ENCODE measurements at places on chromosomes 12 and 14.

GRCh38 chr14:58815794-58816193, 178.0 kb downstream of the DACT1 start:
- no peak for DNase-seq

GRCh38 chr12:105331805-105332251, 1.3 kb downstream of the C12orf75 start:
- DNase-seq: no peak

DNA sequence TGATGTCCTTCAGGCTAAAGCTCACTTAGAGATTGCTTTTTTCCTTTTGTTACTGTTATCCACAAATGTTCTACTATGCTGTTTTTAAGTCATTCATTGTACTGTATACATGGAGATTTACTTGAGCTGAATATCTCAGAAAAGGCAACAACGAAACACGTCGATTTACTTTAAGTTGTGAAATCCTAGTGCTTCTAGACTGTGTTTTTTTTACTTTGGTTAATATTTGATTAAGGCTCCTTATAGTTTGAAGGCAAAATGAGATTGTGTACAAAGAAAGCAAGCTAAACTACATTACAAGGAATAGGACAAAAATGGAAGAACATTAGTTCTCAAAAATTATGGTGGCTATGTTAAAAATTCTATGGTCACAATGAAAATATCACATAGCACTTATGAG, 114.5 kb downstream of the SLC35F4 start:
- no peak for DNase-seq

GRCh38 chr12:80484746-80485145, 40.7 kb downstream of the PTPRQ start:
- no peak for DNase-seq

- DNase-seq: no peak
Measured at GRCh38 chr12:132324841-132325732, 4.3 kb downstream of the GALNT9 start.

DNA sequence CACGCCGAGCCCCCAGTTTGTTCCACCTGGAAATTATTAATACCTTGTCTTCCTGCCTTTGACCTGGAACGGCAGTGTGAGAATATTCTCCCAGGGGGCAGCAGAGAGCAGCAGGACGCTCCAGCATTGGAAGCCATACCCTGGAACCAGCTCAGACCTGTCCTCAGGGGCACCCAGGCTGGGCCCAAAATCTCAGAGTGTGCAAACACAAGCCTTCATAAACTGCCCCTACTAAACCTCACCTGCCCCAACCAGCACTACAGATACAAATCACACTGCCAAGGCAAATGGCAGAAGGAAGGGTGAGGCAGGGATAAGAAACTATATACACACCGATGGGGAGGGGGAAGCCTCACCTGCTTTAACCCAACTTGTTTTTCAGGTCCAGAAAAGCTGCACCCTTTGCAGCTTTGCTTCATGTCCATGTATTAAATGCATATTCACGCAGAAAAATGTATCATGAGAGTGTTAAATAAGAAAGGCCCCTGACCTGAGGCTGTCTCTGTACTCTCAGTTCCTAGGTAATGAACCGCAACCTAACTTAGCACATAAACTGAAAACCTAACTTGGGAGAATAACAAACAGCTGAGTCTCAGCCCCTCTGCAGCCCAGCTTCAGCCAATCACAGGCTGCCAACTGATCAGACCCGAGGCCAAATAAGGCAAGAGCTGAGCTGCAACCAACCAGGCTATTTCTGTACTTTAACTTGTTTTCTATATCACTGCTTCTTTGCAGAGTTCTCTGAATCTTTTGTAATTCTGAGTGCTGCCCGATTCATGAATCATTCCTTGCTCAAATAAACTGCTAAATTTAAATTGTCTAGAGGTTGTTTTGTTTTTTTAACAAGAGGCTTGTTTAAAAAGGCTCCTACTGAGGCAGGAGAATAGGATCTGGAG, 130.1 kb downstream of the SPTSSA start:
- DNase-seq: no peak

GRCh38 chr12:78914859-78915331, 50.3 kb downstream of the SYT1 start:
- no peak for DNase-seq

- DNase-seq: no peak
Measured at GRCh38 chr12:25504744-25505143, 48.3 kb downstream of the LMNTD1 start.

- DNase-seq: no peak
Measured at GRCh38 chr14:21317398-21317797, 37.5 kb downstream of the RPGRIP1 start.

- DNase-seq: peak; percentile 43
Measured at GRCh38 chr14:71753126-71753830, 179.0 kb upstream of the RGS6 start.

DNA sequence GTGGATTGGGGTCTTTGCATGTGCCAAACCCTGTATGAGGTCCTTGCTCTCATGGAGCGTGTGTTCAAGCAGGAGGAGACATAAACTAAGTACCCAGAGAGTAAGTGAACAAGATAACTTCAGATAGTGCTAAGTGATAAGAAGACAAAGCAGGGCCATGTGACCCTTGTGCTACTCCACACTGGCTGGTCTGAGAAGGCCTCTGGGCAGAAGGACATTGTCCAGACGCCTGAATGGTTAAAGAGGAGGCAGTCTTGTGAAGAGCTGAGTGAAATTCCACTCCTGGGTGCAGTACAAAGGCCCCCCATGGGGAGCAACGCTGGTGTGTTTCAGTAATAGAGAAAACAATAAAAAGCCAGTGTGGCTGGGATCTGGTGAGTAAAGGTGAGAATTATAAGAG, 93.3 kb upstream of the RIC8B start:
- DNase-seq: no peak

GRCh38 chr12:7369274-7369729, 65.4 kb downstream of the ACSM4 start:
- no peak for DNase-seq

DNA sequence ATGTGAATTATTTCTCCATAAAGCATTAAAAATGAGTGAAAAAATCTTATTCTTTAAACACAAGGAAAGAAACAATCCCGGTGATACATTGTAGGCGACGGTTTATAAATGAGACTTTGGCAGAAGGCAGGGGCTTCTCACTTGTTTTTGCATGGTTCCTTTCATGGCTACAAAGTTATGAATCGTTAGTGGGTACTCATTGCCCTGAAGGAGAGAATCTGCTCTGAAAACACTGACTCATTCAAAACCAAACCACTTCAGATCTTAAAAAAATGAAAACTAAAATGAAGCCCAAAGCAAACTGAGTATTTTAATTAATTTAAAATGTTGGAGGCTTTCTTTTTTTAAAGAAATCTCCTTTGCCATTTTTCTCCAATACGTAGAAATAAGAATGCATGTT, 41.4 kb upstream of the AMIGO2 start:
- no peak for DNase-seq

DNA sequence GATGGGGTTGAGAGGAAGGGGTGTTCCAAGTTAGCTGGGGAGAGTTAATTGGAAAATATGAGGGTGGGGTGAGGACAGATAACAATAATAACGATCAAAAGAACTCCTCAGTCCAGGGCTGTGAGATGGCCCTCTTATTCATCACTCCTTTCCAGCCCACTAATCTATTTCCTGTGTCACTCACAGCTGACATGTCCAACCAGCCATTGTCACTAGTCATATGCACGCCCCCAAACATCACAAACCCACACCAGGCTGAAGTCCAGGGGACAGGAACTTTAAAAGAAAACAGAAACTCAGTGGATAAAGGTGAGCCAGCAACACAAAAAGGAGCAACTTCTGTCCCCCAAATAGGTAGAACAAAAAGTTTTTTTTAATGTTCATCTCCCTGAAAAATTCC, 911 bp downstream of the CALCOCO1 start:
- no peak for DNase-seq

DNA sequence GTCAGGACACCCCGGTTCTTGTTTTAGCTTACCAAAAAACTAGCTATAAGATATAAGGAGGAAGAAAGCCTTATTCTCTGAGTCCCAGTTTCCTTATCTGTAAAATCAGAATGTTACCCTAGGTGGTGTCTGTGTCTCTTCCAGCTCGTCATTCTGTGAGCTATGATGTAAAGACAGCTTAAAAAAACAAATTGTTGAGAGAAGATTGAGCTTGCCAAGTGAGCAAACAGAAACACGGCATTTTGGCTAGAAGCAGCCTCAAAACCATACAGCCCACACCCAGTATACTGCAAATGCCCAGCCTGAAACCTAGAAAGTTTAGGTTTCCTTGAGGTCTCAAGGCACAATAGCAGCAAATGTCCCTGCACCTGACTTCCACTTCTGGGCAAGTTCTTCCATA, 151.4 kb downstream of the SSPN start:
- DNase-seq: no peak

DNA sequence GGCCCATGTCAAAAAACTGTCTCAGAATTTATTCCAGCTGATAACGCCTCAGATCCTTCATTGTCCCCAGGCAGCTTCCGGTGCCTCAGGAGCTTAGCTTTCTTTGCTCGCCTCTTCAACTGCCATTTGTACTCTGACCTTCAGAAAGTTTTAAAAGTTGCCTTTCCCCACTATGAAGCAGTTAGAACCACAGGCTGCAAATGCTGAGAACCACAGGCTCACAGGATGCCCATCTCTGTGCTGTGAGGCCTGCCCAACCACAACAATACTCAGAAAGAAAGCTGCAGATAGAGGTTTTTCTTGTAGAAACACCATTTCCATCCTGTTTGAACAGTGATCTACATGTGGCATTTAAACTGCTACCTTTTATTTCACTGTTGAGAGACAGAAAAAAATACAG, 131.1 kb downstream of the PRKCH start:
- no peak for DNase-seq

- no peak for DNase-seq
Measured at GRCh38 chr12:104057771-104058197, 6.5 kb upstream of the HCFC2 start.

- DNase-seq: no peak
Measured at GRCh38 chr14:55102141-55102621, 26.9 kb upstream of the LGALS3 start.

DNA sequence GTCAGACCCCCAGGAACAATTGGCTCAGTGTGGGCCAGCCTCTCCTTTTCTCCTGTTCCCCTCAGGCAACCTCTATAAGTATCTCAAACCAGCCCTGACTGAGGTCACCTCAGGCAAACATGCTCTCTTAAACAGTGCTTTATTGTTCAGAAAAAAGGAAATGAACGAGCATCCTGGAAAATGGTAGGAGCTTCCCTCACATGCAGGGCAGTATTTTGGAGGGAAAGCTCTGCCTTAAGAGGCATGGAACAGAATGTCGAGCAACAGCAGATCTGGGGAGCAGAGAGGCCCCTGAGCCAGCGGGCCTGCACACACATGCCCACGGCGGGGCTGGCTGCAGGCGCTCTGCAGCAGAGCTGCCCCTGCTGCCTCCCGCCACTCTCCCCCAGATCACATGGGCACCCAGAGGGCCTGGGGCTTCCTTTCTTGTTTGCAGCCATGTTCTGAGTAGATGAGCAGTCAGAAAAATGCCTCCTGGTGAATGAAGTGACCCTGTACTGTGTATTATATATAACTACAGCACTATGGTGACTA, 42.0 kb downstream of the MOK start:
- no peak for DNase-seq

DNA sequence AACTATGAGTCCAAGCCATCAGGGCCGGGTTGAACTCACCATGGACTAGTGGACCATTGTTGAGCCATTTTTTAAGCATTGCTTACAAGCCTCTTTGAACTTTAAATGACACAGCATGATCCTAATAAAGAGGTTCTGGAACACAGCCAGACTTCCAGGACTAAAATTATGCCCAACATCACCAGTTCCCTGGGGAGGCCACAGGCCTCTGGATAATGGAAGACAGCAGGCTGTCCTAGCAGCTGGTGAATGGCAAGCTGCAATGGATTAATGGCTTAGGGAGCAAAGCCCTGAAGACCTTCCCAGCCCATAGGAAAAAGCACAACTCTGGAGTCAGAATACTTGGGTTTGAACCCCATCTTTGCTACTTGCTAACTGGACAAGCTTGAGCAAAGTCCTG, 71.3 kb downstream of the FLRT2 start:
- DNase-seq: no peak

DNA sequence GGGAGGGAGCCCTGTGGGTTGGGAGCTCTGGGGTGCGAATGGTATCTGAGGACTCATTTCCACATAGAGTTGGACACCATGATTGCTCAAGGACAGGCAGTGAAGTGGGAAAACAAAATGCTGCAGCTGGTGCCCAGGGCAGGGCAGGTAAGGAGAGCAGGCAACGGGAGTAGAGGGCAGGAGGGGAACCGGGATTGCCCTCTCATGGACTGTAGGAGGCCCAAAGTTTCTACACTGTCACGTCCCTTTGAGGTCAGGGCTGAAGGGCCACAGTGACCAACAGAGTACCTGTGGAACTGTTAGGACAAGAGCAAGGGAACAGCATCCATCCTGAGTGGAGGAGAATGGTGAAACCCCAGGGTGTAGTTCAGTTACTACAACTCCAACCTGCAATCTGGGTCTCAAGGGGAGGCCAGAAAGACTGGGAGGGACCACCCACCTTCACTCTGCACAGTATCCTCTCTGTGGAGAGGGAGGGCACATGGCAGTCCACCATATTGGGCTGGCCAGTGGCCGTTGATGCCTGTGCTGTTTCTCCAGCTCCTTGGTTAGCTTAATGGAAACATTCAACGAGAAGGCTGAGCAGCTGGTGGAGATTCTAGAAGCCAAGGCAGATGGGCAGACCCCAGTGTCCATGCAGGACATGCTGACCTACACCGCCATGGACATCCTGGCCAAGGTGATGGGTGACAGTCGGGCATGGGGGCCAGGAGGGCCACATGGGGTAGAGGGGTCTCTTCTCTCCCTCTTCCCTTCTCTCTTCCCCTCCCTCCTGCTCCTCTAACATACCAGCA, 22.2 kb downstream of the CYP46A1 start:
- no peak for DNase-seq

DNA sequence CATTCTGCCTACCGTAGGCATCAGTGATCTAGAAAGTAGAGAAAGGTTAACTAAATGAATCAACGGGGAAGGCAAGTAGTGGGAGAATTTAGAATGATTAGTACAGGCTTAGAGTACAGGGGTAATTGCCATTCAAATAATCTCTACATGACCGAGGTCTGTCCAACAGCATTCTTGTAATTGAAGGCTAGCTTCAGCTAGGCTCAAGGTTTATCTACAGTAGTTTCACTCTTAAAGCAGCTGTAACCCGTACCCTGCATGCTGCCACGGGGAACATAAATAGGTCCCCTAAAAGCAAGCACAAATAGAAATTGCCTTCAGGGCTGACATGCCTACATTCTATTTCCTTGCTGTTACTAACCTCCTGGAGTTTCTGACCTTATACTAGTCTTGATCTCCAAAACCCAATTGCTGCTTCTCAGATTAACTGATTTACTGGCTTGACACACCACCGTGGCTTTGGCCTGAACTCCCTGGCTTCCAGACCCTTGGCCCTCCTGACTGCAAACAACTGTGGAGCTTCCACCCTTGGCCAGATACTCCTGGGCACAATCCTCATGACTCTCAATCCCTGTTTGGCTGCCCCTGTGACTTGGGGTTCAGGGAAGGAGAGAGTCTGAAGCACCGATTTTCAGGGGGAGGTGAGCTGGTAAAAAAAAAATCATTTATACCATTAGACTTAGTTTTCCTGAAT, 242.1 kb upstream of the FOXN3 start:
- DNase-seq: no peak

- DNase-seq: no peak
Measured at GRCh38 chr12:122795807-122796206, 21.4 kb downstream of the CCDC62 start.

Measured in stimulated activated CD8-positive, alpha-beta memory T cell treated with anti-CD3 and anti-CD28 coated beads, Interleukin-15, amount 100 ng/mL, for 4 hours (primary cell).